CD4-positive, alpha-beta T cell (primary cell): ENCODE measurements at places on chromosomes 7 and 10.

GRCh38 chr10:116170815-116171250 is 102.2 kb downstream of the GFRA1 start:
- no peak overlapping the region for H3K4me3 ChIP-seq
- DNase-seq, result no peak
- no peak overlapping the region for H3K27ac ChIP-seq
- no peaks in the 10 kb centered on the region for H3K4me1 ChIP-seq

GRCh38 chr7:40098810-40099209 is 35.6 kb downstream of the MPLKIP start:
- no peaks in the 10 kb centered on the region for H3K27me3 ChIP-seq
- peaks cover 21% of the 10 kb centered on the region for H3K36me3 ChIP-seq
- H3K4me3 ChIP-seq, result no peak overlapping the region

DNA sequence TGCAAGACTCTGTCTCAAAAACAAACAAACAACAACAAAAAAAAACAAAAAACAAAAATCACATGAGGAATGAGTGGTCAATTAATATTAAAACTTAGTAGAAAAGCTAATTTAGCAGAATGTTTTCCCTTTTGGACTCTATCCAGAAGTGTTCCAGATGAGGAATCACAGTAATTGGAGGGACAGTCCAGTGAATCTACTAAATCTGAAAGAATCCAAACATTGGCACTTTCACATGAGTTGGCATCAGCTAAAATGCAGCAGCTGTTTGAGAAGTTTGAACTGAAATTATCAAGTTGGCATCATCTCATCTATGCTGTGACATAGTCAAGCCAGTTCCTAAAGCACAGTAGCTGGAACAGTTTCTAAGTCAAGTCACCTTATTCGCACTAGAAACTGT is 367.8 kb downstream of the PPP1R3A start:
- H3K4me1 ChIP-seq, result no peaks in the 10 kb centered on the region
- DNase-seq, result no peak
- H3K4me3 ChIP-seq, result no peak overlapping the region
- H3K27me3 ChIP-seq, result no peaks in the 10 kb centered on the region

DNA sequence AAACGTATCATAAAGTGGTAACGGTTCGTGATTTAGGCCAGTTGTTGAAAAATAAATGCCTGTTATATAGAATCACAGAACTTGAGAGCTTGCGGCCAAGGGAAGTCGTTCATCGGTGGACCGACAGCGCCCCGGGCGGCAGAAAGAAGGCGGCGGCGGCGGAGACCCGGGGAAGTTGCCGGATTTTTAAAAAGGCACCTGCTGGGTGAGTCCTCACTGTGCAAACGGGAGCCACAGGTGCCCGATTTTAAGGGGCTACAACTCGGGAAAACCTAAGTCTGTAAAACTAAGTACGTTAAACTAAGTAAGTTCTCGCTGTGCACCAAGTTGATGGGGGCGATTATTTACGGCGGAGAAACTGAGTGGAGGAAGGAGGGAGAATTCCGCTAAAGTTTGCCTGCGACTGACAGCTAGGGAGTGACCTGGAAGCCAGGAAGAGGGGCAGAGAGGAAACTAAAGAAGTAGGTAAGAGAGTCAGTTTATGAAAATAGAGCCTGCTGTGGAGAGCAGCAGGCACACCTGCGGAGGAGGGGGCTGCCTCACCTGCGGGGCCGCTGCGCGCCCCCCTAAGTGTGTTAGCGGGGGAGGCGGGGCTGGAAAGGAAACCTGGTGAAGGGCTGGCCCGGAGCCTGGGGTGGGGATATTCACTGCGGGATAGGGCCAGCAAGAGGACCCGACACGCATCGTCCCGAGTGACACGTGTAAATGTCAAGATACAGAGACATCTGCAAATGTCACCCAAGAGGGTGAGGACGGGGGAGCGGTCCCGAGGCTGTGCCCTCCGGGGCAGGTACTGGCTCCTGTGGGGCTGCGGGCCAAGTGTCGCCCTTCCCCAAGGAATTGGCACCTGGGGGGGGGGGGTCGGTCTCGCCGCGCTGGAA is 996 bp downstream of the ADAM12 start:
- no peaks in the 10 kb centered on the region for H3K36me3 ChIP-seq
- H3K27ac ChIP-seq, result no peak overlapping the region
- H3K4me1 ChIP-seq, result peaks cover 11% of the 10 kb centered on the region
- peaks cover 30% of the 10 kb centered on the region for H3K27me3 ChIP-seq
- DNase-seq, result peak; percentile 9

DNA sequence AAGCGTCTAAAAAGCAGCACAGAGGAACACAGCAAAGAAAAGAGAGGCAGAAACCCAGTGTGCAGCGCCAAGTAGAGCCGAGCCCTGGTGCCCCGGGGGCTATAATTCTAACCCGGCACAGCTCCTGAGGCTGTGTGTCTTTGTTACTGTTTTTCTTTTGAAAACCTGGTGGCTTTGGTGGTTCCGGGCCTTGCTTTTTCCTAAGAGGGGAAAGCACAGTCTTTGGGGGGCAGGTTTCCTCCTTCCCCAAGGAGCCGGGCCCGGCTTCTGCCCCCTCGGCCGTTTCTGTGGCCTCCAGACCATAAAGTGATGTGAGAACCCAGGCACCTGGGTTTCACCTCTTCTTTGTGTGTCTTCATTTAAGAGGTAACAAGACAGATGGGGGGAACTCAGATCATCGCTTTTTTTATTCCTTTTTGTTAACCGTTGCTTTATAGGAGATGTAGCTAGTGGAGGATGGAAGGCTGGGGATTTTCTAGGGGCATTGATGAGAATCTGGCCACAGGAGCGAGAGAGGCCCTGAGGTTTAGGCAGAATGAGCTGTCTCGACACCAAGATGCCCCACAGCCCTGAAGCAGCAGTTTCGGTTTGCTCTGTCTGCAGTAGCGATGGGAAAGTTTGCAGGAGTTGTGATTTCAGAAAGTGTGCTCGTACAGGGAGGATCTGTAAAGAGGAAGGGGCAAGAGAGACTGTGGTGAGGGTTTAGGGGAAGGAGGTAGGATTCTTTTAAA is 367.8 kb upstream of the GALNT17 start:
- H3K4me3 ChIP-seq, result peak overlapping the region; percentile 44
- H3K4me1 ChIP-seq, result peaks cover 21% of the 10 kb centered on the region
- H3K27me3 ChIP-seq, result no peaks in the 10 kb centered on the region
- H3K36me3 ChIP-seq, result peaks cover 5% of the 10 kb centered on the region

DNA sequence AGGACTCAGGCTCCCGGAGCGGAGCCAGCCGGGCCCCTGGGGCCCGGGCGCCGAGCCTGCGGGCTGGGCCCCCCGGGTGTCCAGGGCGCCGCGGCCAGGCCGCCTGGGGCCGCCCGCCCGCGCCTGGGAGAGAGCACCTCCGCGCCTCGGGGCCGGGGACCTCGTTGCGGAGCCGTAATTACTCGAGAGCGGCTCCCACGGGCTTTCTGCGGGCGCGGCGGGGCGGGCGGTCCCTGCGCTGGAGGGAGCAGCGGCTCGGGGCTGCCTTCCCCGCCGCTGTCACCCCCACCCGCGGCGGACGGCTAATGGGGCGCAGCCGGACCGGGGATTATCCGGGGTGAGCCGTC is 1.5 kb downstream of the GNB2 start:
- no peak for DNase-seq
- peak overlapping the region; percentile 94 for H3K4me3 ChIP-seq
- H3K27ac ChIP-seq, result peak overlapping the region; percentile 86
- peaks cover 34% of the 10 kb centered on the region for H3K36me3 ChIP-seq
- no peaks in the 10 kb centered on the region for H3K27me3 ChIP-seq

DNA sequence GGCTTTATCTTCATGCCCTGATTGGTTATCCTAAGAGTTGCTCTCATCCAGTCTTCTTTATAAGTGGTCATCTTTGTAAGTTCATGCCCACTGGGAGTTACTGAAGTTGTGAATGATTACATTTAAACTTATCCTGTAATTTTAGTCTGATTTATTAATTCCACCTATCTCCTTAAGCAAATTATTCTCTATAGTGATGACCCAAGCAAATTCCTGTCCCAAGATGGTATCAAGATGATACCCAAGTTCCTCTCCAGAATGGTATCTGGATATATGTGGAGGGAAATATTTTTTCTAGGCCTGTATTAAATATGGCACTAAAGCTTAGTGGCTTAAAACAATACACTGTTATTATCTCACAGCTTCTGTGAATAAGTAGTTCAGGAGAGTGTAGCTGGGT is 22.6 kb upstream of the VOPP1 start:
- peaks cover 22% of the 10 kb centered on the region for H3K4me1 ChIP-seq
- no peaks in the 10 kb centered on the region for H3K36me3 ChIP-seq
- H3K27me3 ChIP-seq, result no peaks in the 10 kb centered on the region
- no peak for DNase-seq
- H3K27ac ChIP-seq, result no peak overlapping the region
- no peak overlapping the region for H3K4me3 ChIP-seq

- no peak for DNase-seq
- no peaks in the 10 kb centered on the region for H3K4me1 ChIP-seq
- H3K4me3 ChIP-seq, result no peak overlapping the region
- H3K27ac ChIP-seq, result no peak overlapping the region
- H3K36me3 ChIP-seq, result no peaks in the 10 kb centered on the region
Observed at GRCh38 chr7:157438121-157439025, 101.6 kb downstream of the DNAJB6 start.

- no peaks in the 10 kb centered on the region for H3K4me1 ChIP-seq
- DNase-seq, result no peak
- peaks cover 6% of the 10 kb centered on the region for H3K36me3 ChIP-seq
- no peak overlapping the region for H3K4me3 ChIP-seq
- no peak overlapping the region for H3K27ac ChIP-seq
Observed at GRCh38 chr10:63591600-63592379, 70.6 kb downstream of the REEP3 start.

GRCh38 chr7:21805791-21806190 is 139.9 kb downstream of the CDCA7L start:
- H3K27me3 ChIP-seq, result no peaks in the 10 kb centered on the region
- no peaks in the 10 kb centered on the region for H3K36me3 ChIP-seq
- no peak overlapping the region for H3K27ac ChIP-seq

DNA sequence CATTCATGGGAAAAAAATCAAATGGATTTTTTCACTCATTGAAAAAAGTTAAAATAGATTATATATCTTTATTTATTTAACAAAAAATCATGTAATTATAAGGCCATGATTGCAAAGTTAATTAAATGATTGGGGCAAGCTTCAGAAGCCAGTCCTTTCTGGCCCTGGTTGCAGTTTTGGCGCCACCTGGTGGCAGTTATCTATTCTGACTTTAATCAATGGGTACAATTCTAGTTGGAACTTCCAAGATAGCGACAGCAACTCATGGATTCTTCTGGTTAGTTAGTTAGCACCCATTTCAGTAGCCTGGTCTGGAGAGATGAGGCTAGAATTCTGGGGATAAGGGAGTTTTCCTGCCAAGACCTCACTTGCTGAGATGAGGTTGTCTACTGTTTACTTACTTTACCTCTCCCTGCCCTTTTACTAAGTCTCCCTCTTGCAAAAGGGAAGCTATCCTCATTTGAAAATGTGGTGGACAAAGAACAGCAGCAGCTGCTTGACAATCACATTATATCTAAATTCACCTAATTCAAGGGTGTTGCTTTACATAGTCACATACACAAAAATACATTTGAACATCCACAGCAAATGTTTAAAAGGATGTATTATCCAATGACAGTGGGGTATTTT is 42.3 kb downstream of the NOC3L start:
- no peak overlapping the region for H3K4me3 ChIP-seq
- H3K4me1 ChIP-seq, result no peaks in the 10 kb centered on the region
- no peaks in the 10 kb centered on the region for H3K27me3 ChIP-seq
- no peak overlapping the region for H3K27ac ChIP-seq

GRCh38 chr7:94216944-94217461 is 177.7 kb upstream of the COL1A2 start:
- no peak overlapping the region for H3K4me3 ChIP-seq
- H3K27ac ChIP-seq, result no peak overlapping the region
- H3K36me3 ChIP-seq, result no peaks in the 10 kb centered on the region

DNA sequence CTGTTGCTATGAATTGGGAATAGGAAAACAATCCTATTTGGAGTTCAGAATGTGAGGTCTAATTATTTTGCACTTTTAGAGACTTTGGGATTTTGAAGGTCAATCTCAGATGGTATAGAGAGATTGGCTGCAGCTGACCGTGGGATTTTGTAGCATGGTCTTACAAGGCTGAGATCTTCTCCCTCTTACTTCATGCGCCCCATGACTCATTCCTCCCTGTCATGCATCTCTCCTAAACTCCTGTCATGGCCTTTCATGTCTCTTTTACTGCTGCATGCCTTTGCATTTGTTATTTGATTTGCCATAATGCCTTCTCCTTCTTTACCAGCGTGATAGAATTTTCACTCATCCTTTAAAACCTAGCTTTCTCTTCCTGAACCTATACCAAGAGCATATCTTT is 133.1 kb downstream of the BBS9 start:
- H3K4me3 ChIP-seq, result no peak overlapping the region
- no peak overlapping the region for H3K27ac ChIP-seq
- no peaks in the 10 kb centered on the region for H3K36me3 ChIP-seq
- no peaks in the 10 kb centered on the region for H3K4me1 ChIP-seq
- no peak for DNase-seq

GRCh38 chr7:123054357-123055133 is 59.0 kb upstream of the TAS2R16 start:
- no peaks in the 10 kb centered on the region for H3K36me3 ChIP-seq
- H3K27ac ChIP-seq, result no peak overlapping the region
- no peak overlapping the region for H3K4me3 ChIP-seq
- no peaks in the 10 kb centered on the region for H3K4me1 ChIP-seq
- H3K27me3 ChIP-seq, result no peaks in the 10 kb centered on the region
- DNase-seq, result no peak

GRCh38 chr10:77553966-77554365 is 83.6 kb downstream of the KCNMA1 start:
- H3K4me3 ChIP-seq, result no peak overlapping the region
- no peaks in the 10 kb centered on the region for H3K27me3 ChIP-seq
- no peaks in the 10 kb centered on the region for H3K4me1 ChIP-seq
- H3K36me3 ChIP-seq, result no peaks in the 10 kb centered on the region

DNA sequence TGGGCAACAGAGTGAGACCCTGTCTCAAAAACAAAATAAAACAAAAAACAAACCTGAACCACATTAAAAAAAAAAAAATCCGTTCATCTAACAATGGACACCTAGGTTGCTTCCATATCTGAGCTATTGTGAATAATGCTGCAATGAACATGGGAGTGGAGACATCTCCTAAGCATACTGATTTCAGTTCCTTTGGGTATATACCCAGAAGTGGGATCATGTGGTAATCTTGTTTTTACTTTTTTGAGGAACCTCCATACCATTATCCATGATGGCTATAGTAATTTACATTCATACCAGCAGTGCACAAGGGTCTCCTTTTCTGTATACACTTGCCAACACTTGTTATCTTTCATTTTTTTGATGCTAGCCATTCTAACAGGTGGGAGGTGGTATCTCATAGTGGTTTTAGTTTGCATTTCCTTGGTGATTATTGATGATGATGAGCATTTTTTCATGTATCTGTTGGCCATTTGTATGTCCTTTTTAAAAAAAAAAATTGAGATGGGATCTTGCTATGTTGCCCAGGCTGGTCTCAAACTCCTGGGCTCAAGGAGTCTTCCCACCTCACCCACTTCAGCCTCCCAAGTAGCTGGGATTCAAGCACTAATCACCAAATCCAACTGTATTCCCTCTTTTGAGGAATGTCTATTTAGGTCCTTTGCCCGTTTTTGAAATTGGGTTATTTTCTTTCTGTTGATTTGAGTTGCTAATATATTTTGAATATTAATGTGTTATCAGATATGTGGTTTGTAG is 17.5 kb downstream of the CDK13 start:
- no peaks in the 10 kb centered on the region for H3K27me3 ChIP-seq
- no peak overlapping the region for H3K27ac ChIP-seq
- peaks cover 32% of the 10 kb centered on the region for H3K4me1 ChIP-seq
- H3K4me3 ChIP-seq, result no peak overlapping the region
- no peak for DNase-seq
- peaks cover 2% of the 10 kb centered on the region for H3K36me3 ChIP-seq
